Upper lobe of right lung (tissue), 1 donor: ENCODE measurements at places on chromosomes 11 and 22. TPM values are rescaled to one million over a fixed set of nuclear protein-coding genes. Genes with fewer than 3 reads are reported as not detected.
A peak's percentile ranks its signal among the peaks of the same experiment; 100 is the strongest.

- DNase-seq = no peak
These were observed 51.9 kb downstream of the SPECC1L start for GRCh38 chr22:24322522-24322921.

- DNase-seq = no peak
These were observed 83.5 kb upstream of the EIF3D start for GRCh38 chr22:36612458-36612857.

DNA sequence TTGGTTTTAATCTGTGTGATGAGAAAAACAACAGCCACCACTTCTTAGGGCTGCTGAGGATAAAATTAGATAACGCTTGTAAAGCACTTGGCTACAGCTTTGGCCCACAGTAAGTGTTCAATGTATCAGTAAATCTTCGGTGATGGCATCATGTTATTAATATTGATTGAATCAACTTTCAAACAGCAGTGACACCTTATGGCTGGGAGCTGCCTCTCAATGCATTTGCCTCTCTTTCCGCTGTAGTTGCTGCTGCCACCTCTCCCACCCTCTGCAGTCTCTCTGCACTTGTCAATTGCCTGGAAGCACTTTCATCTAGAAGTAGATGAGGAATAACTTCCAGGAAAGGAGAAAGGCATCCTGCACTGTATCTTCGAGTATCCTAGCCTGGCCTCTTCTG lies 491.1 kb downstream of the OPCML start:
- no peak for DNase-seq

DNA sequence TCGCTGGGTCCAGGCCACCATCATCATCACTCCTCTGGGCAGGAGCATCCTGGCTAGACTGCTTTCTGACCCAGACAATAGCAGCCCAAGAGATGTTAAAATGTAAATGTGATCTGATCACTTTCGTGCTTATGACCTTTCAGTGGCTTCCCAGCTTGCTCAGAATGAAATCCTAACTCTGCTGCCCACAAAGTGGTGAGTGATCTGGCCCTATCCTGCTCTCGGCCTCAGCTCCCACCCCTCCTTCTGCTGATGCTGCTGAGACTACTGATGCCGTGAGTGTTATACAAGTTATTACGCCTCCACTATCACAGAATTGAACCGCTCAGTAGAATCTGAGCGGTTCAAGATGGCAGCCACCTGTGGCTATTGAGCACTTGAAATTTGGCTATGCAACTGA lies 26.2 kb downstream of the ELF5 start:
- no peak for DNase-seq

- DNase-seq = no peak
These were observed 144.9 kb downstream of the MAML2 start for GRCh38 chr11:96197801-96198701.

DNA sequence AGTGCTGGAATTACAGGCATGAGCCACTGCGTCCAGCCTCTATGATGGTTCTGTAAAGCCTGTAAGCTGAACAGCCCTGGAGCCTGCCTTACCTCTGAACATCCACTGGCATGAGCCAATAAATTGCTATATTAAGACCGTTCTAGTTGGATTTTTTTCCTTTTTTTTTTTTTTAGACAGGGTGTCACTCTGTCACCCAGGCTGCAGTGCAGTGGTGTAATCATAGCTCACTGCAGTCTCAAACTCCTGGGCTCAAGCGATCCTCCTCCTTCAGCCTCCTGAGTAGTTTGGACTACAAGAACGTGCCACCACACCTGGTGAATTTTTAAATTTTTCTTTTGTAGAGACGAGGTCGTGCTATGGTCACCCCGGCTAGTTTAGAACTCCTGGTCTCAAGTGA lies 26.2 kb upstream of the CLDN5 start:
- no peak for DNase-seq

GRCh38 chr11:12963792-12964536 lies 45.2 kb upstream of the RASSF10 start:
- DNase-seq = peak; percentile 71

- no peak for DNase-seq
These were observed 25.5 kb downstream of the CTTN start for GRCh38 chr11:70423523-70424505.

DNA sequence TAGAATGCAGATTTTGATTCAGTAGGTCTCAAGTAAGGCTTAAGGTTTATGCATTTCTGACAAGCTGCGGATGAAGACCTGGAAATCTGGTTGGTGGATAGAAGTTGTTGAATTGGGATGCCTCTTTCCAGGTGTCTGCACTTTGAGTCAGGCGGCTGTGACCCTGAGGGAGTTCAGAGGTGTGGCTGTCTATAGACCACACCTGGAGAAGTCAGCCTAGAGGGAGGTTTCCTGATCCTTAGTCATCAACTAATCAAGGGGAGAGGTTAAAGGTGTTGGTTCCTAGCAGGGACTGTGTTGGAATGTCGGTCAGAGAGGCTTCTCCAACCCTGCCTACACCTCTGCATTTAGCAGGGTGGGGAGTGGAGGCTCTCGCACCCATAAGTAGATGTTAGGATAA lies 8.0 kb downstream of the GLB1L2 start:
- DNase-seq = no peak

- DNase-seq = peak; percentile 79
These were observed at the start of gene RIC3 for GRCh38 chr11:8168485-8169257. RIC3 (minus strand) TSS chr11:8169025; CDS start chr11:8168989, 36 bp downstream.

- DNase-seq = no peak
These were observed 115.9 kb downstream of the FBXO7 start for GRCh38 chr22:32590556-32590955.

GRCh38 chr22:21030621-21031544 lies 1.5 kb downstream of the SLC7A4 start:
- no peak for DNase-seq

GRCh38 chr11:61482513-61482912 lies 26.0 kb upstream of the LRRC10B start:
- no peak for DNase-seq

DNA sequence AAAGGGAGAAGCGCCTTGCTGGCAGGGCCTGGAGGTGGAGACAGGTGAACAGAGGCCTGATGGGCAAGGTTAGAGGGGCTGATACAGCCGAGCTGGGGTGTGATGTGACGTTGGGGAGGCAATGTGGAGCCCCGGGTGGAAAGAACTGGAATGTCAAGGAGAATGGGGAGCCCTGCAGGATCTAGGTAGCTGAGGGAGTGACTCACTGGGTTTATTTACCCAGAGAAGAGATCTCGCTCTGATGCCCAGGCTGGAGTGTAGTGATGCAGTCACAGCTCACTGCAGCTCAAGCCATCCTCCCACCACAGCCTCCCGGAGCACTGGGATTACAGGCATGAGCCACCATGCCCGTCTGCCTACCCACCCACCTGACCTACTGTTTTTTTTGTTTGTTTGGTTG lies 1.9 kb upstream of the CYB5R3 start:
- DNase-seq = no peak

The DEUP1 gene
- total RNA-seq = not detected

The TBX1 gene
- 15.4 TPM for total RNA-seq

The OR8D4 gene
- total RNA-seq = not detected

The SLC5A12 gene
- total RNA-seq = not detected

The PEX26 gene
- 35.5 TPM for total RNA-seq

The LARGE2 gene
- 6.0 TPM for total RNA-seq

The CASTOR1 gene
- total RNA-seq = 15.9 TPM

The PAMR1 gene
- 12.4 TPM for total RNA-seq

The RAB36 gene
- 3.8 TPM for total RNA-seq

The DAGLA gene
- 6.0 TPM for total RNA-seq

The OR52I2 gene
- not detected for total RNA-seq
